Naive thymus-derived CD4-positive, alpha-beta T cell (primary cell): ENCODE measurements at places on chromosomes 7 and 10.

DNA sequence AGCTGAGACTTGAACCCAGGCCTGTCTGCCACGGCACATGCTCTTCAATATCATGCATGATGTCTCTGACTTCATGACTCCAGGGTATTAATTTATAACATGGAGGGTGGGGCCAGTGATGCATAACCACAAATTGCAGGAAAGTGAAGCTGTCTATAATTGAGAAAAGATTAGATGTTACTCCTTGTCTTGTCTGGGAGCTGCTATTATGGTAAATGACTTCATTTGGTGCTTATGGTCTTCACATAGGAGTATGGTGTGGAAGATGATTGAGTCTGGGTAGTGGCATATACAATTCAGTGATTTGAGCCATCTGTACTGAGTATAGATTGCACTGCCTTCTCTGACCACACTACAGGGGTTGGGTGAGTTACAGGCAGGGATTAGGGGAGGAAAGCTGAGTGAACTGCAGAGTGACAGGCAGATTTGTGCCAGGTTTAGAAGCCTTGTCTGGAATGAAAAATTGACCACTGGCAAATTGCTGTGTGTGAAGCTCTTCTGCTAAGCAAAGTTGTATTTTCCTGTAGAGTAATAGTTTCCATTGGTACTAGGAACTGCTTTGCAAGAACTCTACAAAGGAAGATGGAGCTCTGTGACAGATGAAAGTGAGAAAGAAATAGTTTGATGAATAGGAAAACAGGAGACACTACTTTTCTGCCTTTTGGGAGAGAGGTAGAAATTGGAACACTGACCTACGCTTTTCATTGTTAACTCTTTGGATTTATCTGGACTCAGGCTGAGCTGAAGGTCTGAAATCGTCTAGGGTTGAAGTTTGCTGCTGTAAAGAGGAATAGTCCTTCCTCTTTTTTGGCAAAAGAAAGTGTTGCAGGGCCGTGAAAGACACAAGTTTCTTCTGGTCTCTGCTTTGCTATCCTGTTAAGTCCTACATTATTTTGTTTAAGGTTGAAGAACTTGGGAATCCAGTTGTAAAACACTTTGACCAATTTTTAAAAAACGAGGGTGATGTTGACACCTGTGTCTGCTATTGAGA is 2.7 kb downstream of the SND1 start:
- DNase-seq: no peak

DNA sequence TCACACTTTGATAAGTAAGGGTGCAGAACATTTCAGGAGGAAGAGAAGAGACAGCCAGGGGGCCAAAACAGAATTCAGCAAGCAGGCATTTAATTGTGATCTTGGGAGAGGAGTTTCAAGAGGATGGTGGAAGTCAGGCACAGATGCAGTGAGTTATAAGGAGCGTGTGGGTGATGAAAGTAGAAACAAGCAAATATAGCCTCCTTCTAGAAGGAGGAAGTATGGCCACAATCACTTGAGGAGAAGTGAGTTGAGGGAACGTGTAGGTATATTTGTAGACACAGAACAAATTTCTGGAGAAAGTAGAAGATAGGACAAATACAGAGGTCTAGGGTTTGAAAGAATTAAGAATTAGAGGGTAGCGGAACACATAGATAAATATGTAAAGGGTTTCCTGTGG is 165.8 kb downstream of the CACNB2 start:
- no peak for DNase-seq

GRCh38 chr10:125144693-125145623 is 15.4 kb downstream of the CTBP2 start:
- DNase-seq: no peak

GRCh38 chr7:3117081-3117480 is 73.4 kb upstream of the CARD11 start:
- DNase-seq: no peak

DNA sequence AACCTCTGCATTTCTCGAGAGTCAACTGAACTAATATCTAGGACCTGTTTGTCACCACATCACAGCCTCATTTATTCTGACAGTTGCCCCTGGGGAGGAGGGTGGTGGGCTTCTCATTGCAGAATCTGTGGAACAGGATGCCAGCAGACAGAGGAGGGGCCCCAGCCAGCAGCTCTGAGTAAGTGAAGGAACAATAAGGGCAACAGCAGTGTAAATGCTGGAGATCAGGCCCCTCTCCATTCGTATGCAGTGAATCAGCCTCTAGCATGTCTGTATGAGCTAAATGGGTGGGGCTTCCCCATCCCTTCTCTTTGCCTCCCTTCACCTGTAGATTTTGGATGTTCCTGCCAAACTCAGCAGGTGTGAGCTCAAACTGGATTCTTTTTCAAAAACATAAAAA is 7.7 kb upstream of the CPVL start:
- DNase-seq: no peak

DNA sequence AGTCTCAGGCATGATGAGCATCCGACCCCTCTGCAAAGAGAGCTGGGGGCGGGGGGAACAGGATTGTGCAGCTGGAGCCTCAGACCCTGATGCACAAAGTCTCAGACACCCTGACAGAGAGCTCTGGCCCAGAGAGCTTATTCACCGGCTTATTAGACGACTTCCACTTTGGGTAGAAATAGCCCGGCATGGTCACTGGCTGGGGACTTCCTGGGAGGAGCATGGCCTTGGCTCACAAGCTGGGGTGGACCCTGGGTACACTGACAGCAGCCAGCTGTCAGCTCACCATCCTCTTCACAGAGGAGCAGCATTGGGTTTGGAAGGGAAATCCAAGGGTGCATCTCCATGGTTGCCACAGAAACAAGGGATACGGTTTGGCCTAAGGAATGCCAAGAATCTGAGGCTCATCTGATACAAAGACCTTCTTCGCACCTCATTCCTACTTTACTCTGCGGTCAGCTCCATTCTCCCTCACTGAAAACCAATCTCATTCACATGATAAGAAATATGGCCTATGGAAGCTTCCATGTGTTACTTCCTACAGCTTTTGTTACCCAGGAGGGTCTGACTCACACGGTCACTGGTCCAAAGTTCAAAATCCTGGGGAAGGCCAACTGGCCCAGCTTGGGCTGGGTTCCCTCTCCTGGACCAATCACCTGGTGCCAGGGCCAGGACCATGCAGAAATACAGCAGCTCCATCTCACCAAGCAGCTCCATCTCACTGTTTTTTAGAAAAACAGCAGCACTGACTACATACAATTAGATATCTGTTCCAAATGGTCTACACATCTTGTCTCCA is 25.1 kb downstream of the ZNF467 start:
- no peak for DNase-seq

- DNase-seq: no peak
Measured at GRCh38 chr10:60041489-60042133, 135.3 kb upstream of the CCDC6 start.

GRCh38 chr7:43139137-43139536 is 26.7 kb downstream of the HECW1 start:
- DNase-seq: no peak

DNA sequence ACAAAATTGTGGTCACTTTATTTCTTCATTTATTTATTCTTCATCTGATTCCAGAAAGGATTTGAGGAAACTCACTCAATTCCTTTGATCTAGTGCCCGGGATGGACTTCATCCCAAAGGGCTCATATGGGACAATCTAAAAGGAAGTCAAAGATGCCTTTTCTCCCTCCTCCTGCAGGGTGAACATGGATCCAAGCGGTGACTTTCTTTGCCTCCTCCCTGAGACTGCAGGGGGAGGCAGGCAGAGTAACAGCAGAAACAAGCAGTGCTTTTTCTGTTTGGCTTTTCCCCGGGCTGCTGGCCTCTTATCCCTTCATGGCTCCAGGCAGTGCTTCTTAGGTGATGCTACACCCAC is 10.0 kb upstream of the DNMBP start:
- DNase-seq: no peak

- no peak for DNase-seq
Measured at GRCh38 chr10:3169271-3169670, 3.3 kb downstream of the PITRM1 start.

DNA sequence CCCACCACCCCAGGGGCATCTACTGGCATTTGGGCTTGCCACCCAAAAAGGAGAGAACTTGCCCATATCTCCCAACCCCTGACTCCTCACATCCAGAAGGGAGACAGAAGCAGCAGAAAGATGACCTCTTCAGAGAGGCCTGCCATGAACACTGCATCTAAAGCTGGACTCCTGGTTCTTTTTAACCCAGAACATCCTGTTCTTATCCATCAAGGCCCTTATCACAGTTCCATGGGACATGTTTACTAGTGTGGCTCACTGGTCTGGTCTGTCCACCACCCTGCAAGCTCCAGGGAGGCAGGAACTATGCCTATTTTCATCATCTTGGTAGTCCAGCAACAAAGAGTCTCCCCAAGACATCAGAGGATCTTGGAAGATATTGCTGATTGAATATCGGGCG is 114.9 kb upstream of the PDLIM1 start:
- no peak for DNase-seq

GRCh38 chr7:28845106-28845505 is 113.0 kb downstream of the TRIL start:
- no peak for DNase-seq

GRCh38 chr10:86851328-86852207 is 95.1 kb downstream of the BMPR1A start:
- no peak for DNase-seq
